AG09319 (cell line): ENCODE measurements at places on chromosomes 4 and X.

- DNase-seq = no peak
Measured at GRCh38 chr4:39712819-39713607, 15.1 kb downstream of the UBE2K start.

- no peak for DNase-seq
Measured at GRCh38 chr4:93168053-93168452, 660.5 kb upstream of the ATOH1 start.

DNA sequence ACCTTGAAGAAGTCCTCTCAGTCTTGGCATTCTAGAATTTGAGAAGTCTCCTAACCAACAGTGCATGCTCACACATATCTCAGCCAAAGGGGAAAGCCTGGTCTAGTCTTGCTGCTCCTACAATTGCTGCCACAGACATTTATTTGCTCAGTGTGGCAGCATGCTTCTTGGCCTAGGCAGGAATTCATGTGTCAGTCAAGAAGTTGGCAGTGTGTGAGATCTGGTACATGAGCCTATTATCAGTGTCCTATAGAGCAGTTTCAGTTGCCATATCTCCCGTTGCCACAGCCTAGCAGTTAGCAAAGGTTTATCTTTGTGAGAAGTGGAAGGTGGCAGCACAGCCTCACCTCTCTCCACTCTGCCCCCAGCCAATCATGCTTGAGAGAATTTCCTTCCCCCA is 176.9 kb upstream of the ARHGEF9 start:
- DNase-seq = no peak

GRCh38 chr4:75169020-75169419 is 236.1 kb downstream of the PARM1 start:
- no peak for DNase-seq

GRCh38 chr4:15002659-15003400 is 549 bp downstream of the CPEB2 start:
- DNase-seq = no peak

DNA sequence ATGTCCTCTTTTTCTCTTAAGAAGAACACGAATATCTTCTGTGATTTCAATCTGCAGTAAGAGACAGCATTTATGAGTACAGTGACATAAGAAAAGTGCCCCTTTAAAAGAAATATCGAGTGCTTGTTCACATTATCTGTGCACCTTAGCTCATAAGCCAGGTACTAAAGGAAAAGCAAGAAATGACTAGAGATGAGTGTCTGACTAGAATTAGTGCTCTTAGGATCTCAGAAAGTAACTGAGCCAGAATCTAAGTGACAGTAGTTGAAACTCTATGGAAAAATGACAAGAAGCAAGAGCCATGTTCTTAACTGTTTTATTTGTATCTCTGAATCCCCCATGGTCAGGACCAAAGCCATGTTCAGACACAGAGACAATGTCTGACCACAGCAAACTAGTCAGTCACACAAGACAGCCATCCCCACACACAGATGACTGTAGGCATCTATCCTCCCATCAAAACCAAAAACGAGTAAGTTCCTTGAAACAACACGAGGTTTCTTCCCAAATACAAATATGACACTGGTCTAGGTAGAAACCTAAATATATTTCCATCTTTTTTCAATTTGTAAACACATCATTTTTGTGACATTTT is 36.8 kb downstream of the ACSL4 start:
- no peak for DNase-seq

GRCh38 chr4:80221161-80221560 is 23.9 kb downstream of the PRDM8 start:
- no peak for DNase-seq

DNA sequence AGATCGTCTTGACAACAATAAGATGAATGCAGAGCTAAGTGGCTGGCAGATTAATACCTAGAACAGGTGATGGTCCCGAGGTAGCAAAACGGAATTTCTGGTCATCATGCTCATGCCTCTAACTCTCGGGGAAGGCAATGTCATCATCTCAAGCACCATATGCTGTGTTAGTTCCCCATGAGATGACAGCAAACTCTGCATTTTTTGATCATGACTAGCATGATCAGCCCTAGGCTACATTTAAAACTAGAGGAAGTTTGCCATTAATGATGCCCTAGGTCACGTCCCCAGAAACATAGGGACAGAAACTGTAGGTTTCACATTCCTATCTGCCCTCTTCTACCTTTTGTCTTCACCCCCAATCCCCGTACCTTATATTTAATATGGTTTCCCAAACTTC is 11.6 kb downstream of the LPAR4 start:
- DNase-seq = no peak

DNA sequence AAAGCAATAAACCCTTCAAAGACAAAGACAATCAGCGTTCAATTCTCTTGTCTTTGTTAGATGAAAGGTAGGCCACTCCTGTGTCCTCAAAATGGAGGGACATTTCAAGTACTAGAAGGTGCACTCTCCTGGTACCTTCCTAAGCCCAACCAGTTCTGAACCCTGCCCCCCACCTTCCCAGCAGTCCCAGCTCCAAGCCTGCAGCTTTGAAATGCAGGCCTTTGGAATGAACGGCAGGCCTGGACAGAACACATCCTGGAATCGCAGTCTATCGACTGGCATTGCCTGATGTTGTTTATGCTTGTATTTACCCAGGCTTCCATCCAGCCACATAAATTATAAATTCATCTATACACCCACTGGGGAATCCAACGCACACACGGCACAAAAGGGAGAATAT is 47.4 kb downstream of the RASGEF1B start:
- no peak for DNase-seq

DNA sequence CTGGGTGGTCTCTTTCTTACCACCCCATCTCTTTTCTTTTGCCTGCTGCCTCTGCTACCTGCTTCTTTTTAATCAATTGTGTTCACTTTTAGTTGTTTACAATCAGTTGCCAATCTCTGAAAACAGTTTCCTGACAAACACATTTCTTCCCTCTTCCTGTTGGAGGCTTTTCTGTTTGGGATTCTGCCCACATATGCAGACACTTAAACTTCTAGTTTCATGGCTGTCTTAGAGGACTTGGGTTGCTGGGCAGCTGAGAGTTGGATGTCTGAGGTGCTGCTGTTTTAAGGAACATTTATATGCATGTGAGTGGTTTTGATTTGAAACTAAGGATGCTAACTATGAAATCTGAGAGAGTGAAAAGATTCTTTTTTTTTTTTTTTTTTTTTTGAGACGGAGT is 112.3 kb upstream of the LIMCH1 start:
- no peak for DNase-seq
